Renal cortical epithelial cell (primary cell): ENCODE measurements at places on chromosomes 5 and 9. TPM values are rescaled to one million over a fixed set of nuclear protein-coding genes. Genes with fewer than 3 reads are reported as not detected.

The KIAA0825 gene
- total RNA-seq, result 3.3 and 10.8 TPM in 2 replicates

- no peak for DNase-seq
These were observed 124.4 kb upstream of the ABCA1 start for GRCh38 chr9:105052346-105052745.

The HAVCR1 gene
- total RNA-seq, result 289 and 397 TPM in 2 replicates

The PCDHGB7 gene
- 1.7 and 10.4 TPM in 2 replicates for total RNA-seq

- DNase-seq, result peak; percentile 37
These were observed 31.7 kb downstream of the ZDHHC21 start for GRCh38 chr9:14661421-14662059.

DNA sequence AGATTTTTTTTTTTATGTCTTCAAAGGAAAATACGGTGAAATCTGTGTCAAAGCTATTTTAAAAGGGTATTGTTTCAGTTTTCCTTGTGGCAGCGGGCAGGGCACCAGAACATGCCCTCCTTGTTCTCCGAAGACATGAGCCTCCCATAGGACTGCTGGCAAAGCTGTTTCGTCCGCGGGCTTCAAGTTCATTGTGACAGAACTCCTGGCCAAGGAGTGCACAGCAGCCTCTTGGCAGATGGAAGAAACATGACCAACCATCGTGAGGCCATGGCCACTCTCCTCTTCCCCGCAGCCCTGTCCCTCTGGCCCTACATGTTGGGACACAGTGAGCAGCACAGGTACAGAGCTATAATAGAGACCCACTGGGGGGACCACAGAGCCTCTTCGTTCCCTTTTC lies 99.5 kb downstream of the AOPEP start:
- DNase-seq, result no peak

- DNase-seq, result no peak
These were observed 51.8 kb upstream of the CDKN2B start for GRCh38 chr9:22060831-22061383.

GRCh38 chr9:6987381-6987780 lies 229.6 kb downstream of the KDM4C start:
- DNase-seq, result no peak

- DNase-seq, result peak; percentile 18
These were observed 15.8 kb downstream of the ERCC8 start for GRCh38 chr5:60929024-60929423.

The PDCD1LG2 gene
- 1.9 and 6.1 TPM in 2 replicates for total RNA-seq

The GABRA1 gene
- total RNA-seq, result not detected in 2 replicates

The C1QTNF3 gene
- 3.1 TPM in 1 of 2 replicates, not detected in the other for total RNA-seq

DNA sequence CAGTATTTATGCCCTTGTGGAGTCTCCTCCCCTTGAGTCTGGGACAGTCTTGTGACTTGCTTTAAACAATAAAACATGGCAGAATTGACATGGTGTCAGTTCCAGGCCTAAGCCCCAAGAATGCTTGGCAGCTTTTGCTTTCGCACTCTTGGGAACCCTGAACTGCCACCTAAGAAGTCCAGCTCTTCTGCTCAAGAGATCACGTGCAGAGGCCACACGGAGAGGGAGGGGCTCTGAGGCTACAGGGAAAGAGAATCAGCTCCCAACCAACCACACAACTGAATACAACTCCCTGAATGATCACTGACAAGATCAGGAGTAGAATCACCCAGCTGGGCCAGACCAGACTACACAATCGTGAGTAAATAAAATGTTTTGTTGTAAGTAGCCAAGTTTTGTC lies 97.6 kb downstream of the MED27 start:
- no peak for DNase-seq

GRCh38 chr5:169956756-169957155 lies 23.5 kb downstream of the INSYN2B start:
- DNase-seq, result peak; percentile 40

The SH3PXD2B gene
- total RNA-seq, result 8.3 and 12.9 TPM in 2 replicates

DNA sequence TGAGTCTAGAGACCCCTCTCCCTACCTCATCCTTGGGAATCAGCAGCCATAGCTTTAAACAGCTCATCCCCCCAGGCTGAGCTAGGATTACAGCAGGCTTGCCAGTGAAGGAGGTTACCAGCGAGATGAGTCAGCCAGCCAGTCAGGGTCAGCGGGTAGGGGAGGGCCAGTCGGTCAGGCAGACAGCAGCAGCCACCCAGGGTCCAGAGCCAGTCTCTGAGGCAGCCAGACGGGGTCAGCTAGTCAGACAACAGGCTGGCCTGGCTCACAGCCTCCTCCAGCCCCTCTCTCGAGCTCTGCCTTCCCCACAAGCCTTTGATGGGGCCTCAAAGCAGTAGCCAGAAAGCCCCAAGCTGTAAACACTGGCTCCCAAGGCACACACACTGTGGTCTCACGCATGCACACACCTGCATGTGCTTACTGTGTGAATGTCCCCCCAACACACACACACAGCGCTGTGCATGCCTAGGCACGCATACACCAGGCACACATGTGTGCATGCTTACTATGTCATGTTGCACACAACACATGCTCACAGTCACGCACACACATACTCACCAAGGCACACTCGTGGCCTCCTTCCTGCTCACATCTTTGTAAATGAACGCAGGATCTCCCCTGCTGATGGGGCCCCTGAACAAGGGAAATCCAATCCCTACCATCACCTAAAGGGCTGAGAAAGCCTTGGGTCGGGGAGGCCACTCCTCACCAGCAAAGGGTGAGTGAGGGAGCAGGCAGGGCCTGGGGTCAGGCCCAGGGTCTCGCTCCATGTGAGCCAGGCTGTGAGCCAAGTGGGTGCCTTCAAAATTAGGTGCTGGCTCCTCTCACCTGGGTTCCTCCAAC lies 28.2 kb upstream of the CPLX2 start:
- peak; percentile 42 for DNase-seq

DNA sequence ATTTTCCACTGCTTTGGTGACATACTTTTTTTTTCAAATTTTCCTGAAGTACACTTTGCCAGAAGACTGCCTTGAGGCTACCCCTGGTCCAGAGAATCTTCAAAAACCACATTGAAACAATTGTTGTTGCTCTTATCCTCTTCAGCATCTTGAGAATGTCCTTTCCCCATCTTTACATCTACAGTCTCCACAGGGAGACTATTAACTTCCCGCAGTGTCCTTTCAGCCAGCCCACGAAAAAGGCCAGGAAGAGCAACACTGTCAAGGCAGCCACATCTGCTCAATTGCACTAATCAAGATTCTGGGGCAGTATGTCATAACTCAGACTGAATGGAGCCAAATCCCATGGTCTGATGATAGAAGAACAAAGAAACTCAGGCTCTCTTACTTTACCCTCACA lies 148.3 kb downstream of the ENC1 start:
- DNase-seq, result no peak

DNA sequence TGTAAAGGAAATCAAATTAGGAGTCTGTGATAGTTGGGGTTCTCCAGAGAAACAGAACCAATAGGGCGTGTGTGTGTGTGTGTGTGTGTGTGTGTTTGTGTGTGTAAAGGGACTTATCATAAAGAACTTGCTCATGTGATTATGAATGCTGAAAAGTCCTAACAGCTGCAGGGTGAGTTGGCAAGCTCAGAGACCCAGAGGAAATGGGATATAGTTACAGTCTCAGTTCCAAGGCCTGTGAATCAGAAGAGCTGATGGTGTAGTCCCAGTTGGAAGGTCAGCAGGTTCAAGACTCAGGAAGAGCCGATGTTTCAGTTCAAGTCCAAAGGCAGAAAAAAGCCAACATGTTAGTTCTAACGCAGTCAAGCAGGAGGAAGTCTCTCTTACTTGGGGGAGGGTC lies 214.2 kb downstream of the ELAVL2 start:
- DNase-seq, result no peak

DNA sequence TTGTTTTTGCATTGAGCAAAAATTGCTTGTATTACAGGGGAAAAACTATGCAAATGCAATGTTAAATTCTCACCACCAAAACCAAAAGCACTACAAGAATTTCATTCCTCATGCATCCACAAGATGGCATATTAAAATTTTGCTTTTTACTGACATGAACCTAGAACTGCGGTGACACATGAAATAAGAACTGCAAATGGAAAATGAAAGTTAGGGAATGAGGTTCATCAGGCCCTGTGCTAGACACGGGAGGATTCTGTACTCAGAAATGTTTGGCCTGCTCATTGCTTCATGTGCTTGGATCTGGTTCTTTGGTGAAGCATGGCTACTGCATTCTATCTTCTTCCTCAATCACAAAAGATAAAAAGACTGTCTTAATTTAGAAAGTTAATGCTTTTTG lies 9.1 kb upstream of the RFK start:
- peak; percentile 83 for DNase-seq

The PPP2R2B gene
- 0.25 and 1.2 TPM in 2 replicates for total RNA-seq
